ENCODE measurements at places on chromosomes 5 and 9.

DNA sequence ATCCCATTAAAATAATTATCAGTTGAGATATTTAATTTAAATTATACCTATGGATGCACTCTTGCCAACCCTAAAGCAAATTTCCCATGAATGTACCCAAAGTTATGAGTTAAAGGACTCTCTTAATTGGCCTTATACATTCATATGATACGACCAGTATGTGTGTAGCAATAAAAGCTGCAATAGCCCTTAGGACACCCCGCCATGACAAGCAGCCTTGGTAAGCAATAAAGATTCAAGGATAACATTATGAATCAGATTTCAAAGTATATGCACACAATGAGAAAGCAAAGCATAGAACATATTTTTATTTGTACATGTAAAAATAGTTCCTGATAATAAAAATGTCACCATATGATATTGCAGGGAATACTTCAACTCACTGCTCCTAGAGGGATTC, 1699.3 kb upstream of the CDH9 start:
- DNase-seq, result no peak

- DNase-seq, result no peak
These were observed 168.5 kb downstream of the RGS3 start for GRCh38 chr9:113631871-113632665.

GRCh38 chr5:81300921-81301270, 491 bp upstream of the ZCCHC9 start:
- peak; percentile 35 for DNase-seq

GRCh38 chr5:4970171-4970570, 170.0 kb upstream of the ADAMTS16 start:
- DNase-seq, result no peak

- DNase-seq, result peak; percentile 23
These were observed 47.8 kb upstream of the CD180 start for GRCh38 chr5:67244345-67244793.

- no peak for DNase-seq
These were observed 36.8 kb downstream of the GPBP1 start for GRCh38 chr5:57210633-57211032.

DNA sequence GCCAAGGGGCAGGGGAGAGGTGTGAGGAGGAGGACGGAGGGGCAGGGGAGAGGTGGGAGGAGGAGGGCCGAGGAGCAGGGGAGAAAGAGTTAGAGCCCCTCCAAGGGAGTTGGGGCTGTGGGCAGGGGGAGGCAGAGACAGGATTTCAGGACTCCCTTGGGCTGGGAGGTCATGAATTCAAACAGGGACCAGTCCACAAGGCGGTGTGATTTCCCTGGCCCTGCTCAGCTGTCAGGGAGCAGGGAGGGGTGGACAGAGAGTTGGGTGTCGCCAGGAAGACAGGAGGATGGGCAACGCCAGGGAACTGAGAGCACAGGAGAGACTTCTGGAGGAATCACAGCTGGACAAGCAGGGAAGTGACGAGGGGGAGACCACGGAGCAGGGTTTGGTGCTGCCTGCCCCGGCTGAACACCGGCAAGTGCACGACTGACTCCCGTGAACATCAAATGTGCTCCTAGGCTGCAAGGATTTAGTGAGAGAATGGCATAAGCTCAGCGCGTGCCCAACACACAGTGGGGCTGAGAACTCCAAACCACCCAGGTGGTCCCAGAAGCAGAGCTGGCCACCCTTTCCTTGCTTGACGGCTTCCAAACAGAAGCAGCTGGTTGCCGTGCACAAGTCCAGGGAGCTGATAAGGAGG, 17.8 kb upstream of the OLFM1 start:
- DNase-seq, result no peak

DNA sequence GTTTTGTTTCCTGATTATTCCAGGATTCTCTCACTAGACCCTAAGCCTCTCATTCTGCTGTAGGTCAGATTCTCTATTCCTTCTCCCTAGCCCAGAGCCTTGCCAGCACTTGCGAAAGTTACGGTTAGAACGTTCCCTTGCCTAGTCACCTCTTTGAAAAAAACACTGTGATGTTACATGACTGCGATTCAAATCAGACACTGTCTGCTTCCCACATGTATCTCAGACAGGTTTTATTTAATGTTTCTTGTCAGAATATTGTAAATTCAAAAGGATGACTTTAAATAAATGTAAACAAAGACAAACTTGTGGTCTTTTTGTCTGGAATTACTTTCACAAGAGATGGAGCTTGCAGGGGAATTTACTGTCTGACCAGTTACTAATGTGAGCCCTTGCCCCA, 116.5 kb upstream of the OTULINL start:
- no peak for DNase-seq

GRCh38 chr9:115039516-115040120, 78.3 kb downstream of the TNC start:
- DNase-seq, result no peak

GRCh38 chr9:71780953-71781352, 12.6 kb upstream of the CEMIP2 start:
- no peak for DNase-seq

GRCh38 chr9:14306672-14307660, 7.0 kb downstream of the NFIB start:
- no peak for DNase-seq

DNA sequence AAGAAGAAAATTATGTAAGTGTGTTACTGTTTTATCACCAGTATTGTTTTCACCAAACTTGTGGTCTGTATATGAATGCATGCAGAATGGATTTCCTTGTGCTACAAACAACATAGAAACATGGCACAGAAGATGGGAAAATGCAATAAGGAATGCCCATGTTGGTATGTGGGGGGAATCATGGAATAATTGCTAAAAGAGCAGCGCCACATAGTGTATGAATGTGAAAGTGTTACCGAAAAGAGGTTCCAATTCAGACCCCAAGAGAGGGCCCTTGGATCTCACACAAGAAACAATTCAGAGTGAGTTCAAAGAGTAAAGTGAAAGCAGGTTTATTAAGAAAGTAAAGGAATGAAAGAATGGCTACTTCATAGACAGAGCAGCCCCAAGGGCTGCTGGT, 26.4 kb upstream of the TYRP1 start:
- DNase-seq, result no peak

- DNase-seq, result no peak
These were observed 26.4 kb downstream of the C9orf43 start for GRCh38 chr9:113436728-113437515.

DNA sequence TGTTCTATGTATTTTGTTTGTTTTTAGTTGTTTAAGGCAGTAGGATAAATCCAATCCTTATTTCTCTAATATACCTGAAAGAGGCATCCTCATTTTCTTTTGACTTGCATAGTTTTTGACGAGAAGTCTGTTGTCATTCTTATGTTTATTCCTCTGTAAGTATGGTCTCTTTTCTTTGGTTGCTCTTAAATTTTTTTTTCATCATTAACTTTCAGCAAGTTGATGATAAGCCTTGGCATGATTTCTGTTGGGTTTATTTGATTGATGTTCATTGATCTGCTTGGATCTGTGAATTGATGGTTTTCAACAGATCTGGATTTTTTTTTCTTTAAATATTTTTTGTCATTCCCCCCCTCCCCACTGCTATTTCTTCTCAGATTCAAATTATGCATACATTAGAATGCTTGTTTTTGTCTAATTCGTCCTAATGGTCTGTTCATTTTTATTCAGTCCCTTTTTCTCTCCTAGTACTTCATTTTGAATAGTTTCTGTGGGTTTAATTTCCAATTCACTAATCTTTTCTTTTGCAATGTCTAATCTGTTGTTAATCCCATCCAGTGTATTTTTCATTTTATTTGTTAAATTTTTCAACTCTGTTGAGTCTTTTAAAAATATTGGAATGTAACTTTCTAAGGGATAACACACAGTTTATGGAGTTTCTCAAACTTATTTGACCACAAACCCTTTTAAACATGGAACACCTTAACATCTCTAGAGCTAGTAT, 495.9 kb downstream of the CSNK1G3 start:
- DNase-seq, result peak; percentile 33

GRCh38 chr9:29200650-29201049, 1627.4 kb upstream of the C9orf72 start:
- no peak for DNase-seq

GRCh38 chr9:69272212-69272611, 52.8 kb upstream of the ENTREP1 start:
- DNase-seq, result no peak

GRCh38 chr9:88775037-88775471, 216.2 kb upstream of the S1PR3 start:
- DNase-seq, result no peak

GRCh38 chr5:146009020-146009419, 72.6 kb downstream of the SH3RF2 start:
- DNase-seq, result no peak

GRCh38 chr9:108783326-108783725, 72.5 kb downstream of the ACTL7B start:
- no peak for DNase-seq

- DNase-seq, result no peak
These were observed 3.0 kb upstream of the C9orf153 start for GRCh38 chr9:86262492-86262891.

DNA sequence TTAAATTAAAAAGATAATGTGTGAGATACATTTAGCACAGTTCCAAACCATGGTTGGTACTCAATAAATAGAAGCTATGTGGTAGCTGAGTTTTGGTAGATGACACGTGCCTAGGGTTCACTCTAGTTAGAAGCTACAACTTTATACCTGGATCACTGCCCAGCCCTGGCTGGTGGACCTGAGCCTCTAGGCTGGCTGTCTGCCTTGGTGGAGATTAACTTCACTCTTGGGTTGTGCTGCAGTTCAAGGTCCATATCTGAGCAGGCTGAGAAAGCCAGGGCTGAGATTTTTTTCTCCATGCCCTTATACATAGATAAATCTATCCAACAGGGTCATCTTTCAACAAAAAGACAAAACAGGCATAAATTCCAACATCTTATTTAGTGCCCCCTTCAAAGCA, 44.6 kb upstream of the SPDL1 start:
- DNase-seq, result no peak

GRCh38 chr5:81848362-81848880, 97.5 kb upstream of the SSBP2 start:
- DNase-seq, result no peak

GRCh38 chr9:19768798-19769197, 20.0 kb downstream of the SLC24A2 start:
- DNase-seq, result no peak

GRCh38 chr9:108772301-108772894, 83.4 kb downstream of the ACTL7B start:
- no peak for DNase-seq

DNA sequence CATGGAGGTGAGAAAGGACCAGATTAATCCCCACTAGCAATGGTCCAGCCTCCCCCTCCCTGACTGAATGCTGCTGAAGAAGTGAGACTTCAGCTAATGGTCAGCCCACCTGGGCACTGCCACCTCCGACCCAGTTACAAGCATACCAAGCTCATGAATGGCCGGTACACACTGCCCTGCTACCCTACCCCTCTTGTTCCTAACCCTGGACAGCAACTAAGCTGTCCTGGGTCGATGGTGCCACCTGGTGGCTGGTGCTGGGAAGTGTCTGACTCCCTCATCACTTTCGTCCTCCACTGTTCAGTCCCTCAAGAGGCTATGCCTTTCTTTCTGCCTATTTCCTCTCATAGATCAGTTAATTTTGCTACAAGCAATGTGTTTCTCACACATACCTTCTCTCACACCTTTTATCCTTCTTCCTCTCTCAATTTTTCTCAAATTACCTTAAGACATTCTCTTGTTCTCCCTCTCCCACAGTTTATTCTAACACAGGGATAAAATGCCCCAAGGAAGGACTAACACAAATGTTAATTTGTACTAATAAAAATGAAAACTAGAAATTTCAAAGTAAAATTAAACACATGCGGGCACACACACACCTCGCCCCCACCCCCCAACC, 42.4 kb downstream of the PAX5 start:
- DNase-seq, result peak; percentile 39

DNA sequence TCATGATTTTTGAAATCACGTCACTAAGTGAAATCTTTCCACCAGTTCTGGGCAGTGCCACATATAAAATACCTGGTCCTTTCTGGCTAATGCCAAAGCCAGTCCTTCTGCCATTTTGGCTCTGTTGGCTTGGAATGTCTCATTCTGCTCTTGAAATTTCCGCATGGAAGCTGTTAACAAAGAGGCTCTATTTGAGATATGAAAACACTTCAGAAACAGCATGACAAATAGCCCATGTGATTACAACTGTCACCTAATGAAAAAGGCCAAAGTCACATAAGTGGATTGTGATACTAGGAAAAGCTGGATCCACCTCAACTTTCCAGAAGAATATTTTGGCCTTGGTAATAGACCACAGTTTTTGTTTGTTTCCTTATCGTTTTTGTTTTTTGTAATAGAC, 12.8 kb downstream of the GOLGA1 start:
- DNase-seq, result no peak

DNA sequence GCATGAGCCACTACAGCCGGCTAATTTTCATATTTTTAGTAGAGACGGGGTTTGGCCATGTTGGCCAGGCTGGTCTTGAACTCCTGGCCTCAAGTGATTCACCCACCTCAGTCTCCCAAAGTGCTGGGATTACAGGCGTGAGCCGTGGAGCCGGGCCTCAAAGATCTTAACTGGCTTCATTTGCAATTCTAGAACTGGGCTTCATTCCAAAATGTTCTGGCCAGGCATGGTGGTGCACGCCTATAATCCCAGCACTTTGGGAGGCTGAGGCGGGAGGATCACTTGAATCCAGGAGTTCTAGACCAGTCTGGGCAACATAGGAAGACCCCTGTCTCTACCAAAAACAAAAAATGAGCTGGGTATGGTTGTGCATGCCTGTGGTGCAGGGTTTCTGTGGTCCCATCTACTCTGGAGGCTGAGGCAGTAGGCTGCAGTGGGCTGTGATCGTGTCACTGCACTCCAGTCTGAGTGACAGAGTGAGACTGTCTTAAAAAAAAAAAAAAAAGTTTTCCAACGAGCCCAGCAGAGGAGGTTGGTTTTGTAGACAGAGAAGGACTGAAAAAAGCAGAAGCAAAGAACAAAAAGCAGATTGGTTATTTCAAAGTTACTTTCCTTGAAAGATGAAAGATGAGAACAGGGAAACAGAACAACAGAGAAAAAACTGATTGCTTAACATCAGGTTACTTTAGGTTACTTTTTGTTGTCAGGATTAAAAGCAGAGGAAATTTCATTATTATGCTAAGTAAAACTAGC, 78.2 kb downstream of the ANKRD55 start:
- no peak for DNase-seq

- DNase-seq, result no peak
These were observed 202.6 kb downstream of the FER start for GRCh38 chr5:108950276-108950675.

GRCh38 chr5:55308254-55308836, 556 bp downstream of the MTREX start:
- peak; percentile 7 for DNase-seq

All from NCI-H748 treated with DMSO at 0.1 percent for 48 hours (cell line).